Nucleus accumbens (tissue), 56 donors: ENCODE measurements at places on chromosomes 12 and 14.

DNA sequence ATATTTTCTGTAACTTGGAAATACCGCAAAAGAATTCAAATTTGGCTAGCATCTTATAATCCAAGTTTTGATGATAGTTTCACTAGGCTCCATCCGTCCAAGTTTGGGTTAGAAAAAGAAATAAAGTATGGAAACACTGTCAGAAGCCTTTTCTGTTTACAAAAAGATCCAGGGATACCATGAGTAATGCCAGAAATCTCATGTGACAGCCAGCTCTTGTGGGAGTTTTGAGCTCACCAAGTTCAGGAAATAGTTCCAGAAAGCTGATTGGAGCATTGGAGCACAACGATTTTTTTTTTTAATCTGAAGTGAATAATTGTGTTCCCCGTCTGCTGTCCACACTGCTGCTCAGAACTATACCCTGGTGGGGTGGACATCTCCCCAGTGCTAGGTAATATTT, 229.7 kb upstream of the NPAS3 start:
- DNase-seq = peak; percentile 21

DNA sequence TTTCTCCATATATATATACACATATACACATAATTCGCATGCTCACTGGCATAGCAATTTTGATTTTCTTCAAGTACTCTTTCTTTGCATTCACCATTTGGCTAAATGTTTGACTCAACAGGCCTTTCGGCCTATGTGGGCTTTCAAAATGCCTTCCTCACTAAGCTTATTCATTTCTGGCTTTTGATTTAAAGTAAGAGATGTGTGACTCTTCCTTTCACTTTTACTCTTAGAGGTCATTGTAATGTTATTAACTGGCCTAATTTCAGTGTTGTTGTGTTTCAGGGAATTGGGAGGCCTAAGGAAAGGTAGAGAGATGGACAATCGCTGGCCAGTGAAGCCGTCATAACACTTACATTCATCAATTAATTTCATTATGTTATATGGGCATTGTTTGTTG, 14.5 kb upstream of the KLRD1 start:
- no peak for DNase-seq

DNA sequence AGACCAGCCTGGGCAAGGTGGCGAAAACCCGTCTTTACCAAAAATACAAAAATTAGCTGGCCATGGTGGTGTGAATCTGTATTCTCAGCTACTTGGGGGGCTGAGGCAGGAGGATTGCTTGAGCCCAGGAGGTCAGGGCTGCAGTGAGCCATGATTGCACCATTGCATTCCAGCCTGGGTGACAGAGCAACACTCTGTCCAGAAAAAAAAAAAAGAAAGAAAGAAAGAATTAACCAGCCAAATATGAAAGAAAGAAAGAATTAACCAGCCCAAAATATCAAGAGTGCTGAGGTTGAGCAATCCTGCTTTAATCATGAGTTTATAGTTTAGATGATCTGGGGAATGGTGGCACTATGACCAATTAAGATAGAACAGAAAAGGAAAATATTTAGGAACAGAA, 3.5 kb upstream of the ACTN1 start:
- DNase-seq = no peak

- DNase-seq = no peak
Measured at GRCh38 chr14:95015046-95015445, 142.3 kb downstream of the DICER1 start.

- DNase-seq = no peak
Measured at GRCh38 chr12:89880690-89881350, 172.2 kb upstream of the ATP2B1 start.

GRCh38 chr12:25692115-25693035, 139.3 kb upstream of the LMNTD1 start:
- no peak for DNase-seq

GRCh38 chr14:58738189-58738836, 100.6 kb downstream of the DACT1 start:
- DNase-seq = no peak

DNA sequence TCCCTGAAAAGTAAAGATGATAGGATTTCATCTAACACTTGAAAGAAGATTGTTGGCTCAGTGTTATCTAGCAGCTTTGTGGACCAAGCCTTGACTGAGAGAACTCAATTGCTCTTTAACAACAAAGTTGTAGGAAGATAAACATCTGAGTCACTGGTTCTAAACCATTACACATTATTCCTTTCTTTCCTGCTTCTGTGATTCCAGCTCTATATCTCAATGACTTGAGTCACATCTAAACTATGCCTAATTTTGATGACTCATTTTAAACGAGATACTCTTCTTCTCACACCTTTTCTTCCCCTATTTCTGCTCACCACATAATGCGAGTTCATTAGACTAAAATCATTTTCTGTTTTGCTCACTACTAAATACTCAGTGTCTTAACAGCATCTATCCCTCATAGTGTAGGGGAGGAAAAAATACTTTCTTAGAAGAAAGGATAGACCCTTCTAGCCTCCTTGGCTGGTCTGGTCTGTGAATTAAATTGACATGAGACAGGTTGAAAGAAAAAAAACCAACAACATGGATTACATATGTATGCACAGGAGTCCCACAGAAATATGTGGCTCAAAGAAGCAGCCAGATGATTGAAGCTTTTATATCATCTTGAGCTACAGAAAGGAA, 201.4 kb downstream of the C12orf50 start:
- DNase-seq = no peak

GRCh38 chr12:114213055-114213581, 192.8 kb downstream of the TBX5 start:
- no peak for DNase-seq

DNA sequence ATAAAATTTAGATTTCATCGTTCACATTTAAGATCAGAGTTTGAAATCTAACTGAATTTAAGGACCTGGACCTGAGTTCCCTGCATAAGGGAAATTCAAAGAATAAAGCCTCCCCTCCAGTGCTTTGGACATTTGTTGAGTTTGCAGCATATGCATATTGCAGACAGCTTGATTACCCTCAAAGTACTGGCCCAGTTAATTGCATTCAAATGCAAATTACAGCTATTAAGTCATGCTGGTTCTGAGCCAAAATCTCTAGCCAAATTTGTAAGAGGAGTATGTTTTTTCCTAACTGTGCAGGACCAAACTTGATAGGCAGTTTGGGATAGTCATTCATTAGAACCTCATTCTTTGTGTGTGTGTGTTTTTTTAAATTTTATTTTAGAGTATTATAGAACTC, 9.1 kb upstream of the KIF21A start:
- DNase-seq = no peak

GRCh38 chr14:23633160-23633701, 2.9 kb upstream of the DHRS2 start:
- DNase-seq = no peak

GRCh38 chr12:46266869-46267574, 1.8 kb downstream of the SLC38A1 start:
- peak; percentile 19 for DNase-seq

DNA sequence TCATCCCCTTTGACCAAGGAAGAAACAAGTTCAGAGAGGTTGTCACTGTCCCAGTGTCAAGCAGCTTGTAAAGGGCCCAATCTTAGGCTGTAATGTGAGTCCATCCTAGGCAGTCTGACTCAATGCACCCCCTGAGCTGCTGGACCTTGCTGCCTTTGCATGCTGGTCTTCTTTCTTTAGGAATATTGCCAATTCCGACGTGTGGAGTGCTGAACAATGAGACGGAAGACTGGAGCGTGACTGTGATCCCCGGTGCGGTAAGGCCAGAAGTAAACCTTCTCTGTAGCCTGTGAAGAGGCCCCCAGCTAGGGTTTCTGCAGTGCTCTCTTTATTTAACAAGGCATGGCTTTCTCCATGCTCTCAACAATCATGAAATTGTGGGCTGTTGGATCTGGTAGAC, 963 bp downstream of the TCTN2 start:
- DNase-seq = no peak

- no peak for DNase-seq
Measured at GRCh38 chr12:45343269-45344051, 127.6 kb downstream of the ANO6 start.

GRCh38 chr14:76946753-76947077, 81.8 kb downstream of the IRF2BPL start:
- no peak for DNase-seq

GRCh38 chr12:25286837-25287236, 36.1 kb upstream of the KRAS start:
- no peak for DNase-seq

GRCh38 chr14:51872396-51872795, 12.0 kb downstream of the GNG2 start:
- DNase-seq = no peak

- no peak for DNase-seq
Measured at GRCh38 chr12:54680374-54680773, 32.2 kb upstream of the DCD start.

- no peak for DNase-seq
Measured at GRCh38 chr12:56120158-56120846, 2.2 kb downstream of the ZC3H10 start.

DNA sequence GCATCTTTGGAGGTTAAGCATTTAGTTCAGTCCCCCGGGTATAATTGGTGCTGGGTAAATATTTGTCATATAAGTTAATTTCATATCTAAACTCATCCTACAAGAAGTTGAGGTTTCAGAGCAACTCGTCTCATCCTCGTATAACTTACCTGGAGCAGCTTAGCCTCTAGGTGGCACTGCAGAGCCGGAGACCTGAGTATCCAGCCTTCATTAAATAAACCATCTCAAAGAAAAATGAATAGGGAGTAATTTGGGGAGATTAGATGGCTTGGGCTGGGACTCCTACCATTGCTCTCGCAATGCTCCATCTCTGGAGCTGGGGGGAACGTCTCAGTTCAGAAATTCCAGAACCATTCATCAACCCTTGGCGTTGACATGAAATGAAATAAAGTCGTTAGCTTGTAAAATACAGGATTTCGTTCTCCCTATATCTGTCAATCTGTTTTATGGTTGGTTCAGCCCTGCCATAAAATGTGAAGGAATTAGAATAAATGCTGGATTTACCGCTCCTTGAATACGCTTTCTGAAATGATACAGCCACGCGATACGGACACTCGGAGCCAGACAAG, 122.9 kb upstream of the TMEM132D start:
- no peak for DNase-seq

GRCh38 chr12:10033783-10034545, 3.5 kb downstream of the CLEC9A start:
- DNase-seq = no peak

DNA sequence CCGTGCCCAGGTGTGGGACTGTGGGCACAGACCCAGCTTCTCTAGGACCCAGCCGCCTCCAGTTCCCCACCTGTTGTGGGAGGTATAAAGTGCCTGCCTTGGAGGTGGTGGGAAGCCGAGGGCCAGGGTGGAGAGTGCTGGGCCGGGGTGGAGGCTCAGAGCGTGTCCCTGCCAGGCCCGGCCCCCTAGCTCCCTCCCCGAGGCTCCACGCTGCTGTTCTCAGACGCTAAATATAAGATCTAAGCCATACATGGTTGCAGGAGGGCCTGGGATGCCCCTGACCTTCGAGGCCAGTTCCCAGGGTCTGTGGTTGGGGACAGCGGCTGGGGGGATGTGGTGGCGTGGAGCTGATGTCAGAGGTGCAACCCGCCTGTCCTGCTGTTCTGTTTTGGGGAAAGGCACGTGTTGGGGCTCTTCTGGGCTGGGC, 10.8 kb downstream of the INF2 start:
- DNase-seq = no peak

DNA sequence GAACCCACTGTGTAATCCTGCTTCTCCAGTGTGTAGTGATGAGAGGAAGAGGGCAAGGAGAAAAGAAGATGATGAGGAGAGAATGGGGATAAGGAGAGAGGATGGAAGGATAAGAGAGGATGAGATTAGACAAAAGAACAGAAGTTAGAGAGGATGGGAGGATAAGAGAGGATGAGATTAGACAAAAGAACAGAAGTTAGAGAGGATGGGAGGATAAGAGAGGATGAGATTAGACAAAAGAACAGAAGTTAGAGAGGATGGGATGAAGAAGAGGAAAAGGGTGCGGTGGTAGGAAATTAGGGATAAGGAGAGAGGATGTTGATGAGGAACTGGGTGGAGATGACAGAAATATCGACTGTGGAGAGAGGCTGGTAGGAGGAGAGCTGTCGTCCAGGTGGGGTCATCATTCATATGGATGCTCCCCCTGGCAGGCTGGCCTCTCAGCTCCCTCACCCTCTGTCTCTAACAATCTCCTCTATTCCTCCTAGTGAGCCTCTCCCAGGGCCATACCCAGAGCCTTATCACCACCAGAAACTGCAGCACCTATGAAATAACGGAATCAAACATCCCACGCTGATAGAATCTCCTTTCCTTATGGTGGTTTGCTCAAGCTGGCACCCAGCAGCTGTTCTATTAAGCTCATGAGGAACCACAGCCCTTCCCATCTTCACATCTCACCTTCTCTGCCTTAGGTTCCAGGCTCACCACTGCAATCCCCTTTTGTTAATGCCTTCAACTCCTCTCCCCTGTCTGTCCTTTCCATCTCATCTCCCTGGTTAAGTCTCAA, 6.0 kb upstream of the CIROP start:
- no peak for DNase-seq

GRCh38 chr12:22105542-22105941, 59.5 kb downstream of the CMAS start:
- DNase-seq = no peak

- no peak for DNase-seq
Measured at GRCh38 chr12:57783466-57783801, 847 bp downstream of the TSFM start.

DNA sequence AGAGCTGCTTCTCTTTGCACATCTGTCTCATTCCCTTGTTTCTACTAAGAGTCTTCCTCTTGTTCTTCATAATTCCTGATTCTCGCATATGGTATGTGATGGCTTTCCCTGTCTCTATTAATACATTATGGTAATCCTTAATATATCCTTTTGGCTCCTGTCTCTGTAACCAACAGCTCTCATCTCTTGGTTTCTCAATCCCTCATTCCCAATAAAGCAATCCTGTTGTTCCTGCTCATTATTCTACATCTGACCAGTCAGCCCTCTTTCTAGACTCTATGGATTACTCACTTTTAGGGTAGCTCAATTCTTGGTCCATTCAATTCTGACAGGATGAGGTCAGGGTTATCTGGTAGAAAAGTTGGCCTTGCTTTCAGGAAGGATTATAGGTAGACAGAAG, 349.9 kb downstream of the LRIG3 start:
- DNase-seq = no peak

DNA sequence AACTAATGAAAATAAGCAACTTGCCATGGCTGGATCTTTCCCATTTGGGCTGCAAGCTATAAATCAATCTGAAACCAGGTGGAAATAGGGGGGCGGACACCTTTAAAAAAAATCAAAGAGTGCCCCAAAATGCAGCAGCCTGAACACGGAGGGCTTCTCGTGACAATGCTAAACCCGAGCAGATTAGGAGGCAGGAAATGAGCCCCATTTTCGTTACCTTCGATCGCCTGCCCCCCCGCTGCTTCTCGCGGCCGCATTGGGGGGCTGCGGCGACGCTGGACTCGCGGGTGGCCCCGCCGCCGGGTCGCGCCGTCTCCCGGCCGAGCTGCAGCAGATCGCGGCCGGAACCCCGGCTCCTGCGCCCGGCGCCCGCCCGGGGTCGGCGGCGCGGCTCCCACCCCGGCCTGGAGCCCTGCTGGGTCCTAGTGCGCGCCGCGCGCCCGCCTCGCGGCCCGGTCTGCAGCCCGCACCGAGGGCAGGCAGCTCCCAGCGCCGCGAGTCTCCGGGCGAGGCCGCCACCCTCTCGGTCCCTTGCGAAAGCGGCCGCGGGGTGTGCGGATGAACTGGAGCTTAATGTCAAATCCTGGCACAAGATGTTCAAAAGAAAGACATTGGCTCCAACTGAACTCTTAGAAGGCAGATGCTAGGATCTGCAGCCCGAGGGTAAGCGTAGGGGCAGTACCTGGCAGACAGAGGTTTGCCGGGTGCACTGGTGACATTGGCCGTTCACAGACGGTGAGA, 201.9 kb upstream of the FOXN3 start:
- DNase-seq = peak; percentile 44
